ENCODE measurements at places on chromosomes 6 and 20. TPM values are rescaled to one million over a fixed set of nuclear protein-coding genes. Genes with fewer than 3 reads are reported as not detected.

The NOTCH4 gene
- total RNA-seq = 0.88 TPM

The APMAP gene
- 47.5 TPM for total RNA-seq

The PAX1 gene
- not detected for total RNA-seq

The STMND1 gene
- not detected for total RNA-seq

The F13A1 gene
- not detected for total RNA-seq

The PSMF1 gene
- 146 TPM for total RNA-seq

The COL20A1 gene
- not detected for total RNA-seq

The FHL5 gene
- not detected for total RNA-seq

The TP53TG5 gene
- total RNA-seq = 0.15 TPM

The PNPLA1 gene
- not detected for total RNA-seq

The LGSN gene
- 0.09 TPM for total RNA-seq

The SALL4 gene
- 0.06 TPM for total RNA-seq

The SDCBP2 gene
- 2.1 TPM for total RNA-seq

The PPP1R14C gene
- total RNA-seq = 0.09 TPM

The PXMP4 gene
- 11.9 TPM for total RNA-seq

The RGS17 gene
- not detected for total RNA-seq

The COL9A3 gene
- total RNA-seq = not detected

The HLA-G gene
- 0.85 TPM for total RNA-seq

The RSPH4A gene
- total RNA-seq = 0.09 TPM

The PRL gene
- total RNA-seq = not detected

The RAB5IF gene
- 115 TPM for total RNA-seq

The TAGAP gene
- total RNA-seq = 53.0 TPM

The ZNF334 gene
- total RNA-seq = 1.7 TPM

The TBXT gene
- not detected for total RNA-seq

The PTCHD4 gene
- total RNA-seq = not detected

The LRRN4 gene
- total RNA-seq = not detected

Data from activated CD8-positive, alpha-beta memory T cell treated with anti-CD3 and anti-CD28 coated beads, Interleukin-2, amount 10 ng/mL, durations not matched to agents 7 days and 5 days (primary cell).